Psoas muscle (tissue), 8 donors: ENCODE measurements at places on chromosomes 16 and 17. TPM values are rescaled to one million over a fixed set of nuclear protein-coding genes. Genes with fewer than 3 reads are reported as not detected.

TP53TG3C gene
- total RNA-seq = not detected

XAF1 gene
- 14.0 TPM for total RNA-seq

HES7 gene
- total RNA-seq = not detected

DNA sequence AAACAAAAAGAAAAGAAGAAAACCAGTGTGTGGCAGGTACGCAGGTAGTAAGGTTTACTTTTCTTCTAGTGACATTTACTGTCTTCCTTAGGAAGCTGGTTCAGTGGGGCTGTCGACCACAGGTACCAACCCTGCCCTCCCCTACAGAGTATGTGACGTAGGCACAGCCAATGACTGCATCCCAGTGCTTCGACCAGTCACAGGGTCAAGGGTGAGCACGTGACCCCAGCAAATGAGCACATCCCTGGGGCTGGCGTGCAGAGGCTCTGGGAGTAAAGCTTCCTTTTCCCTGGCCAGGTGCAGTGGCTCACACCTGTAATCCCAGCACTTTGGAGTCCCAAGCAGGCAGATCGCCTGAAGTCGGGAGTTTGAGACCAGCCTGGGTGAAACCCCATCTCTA lies 38.9 kb upstream of the PLCG2 start:
- H3K4me3 ChIP-seq = no peak overlapping the region
- no peaks in the 10 kb centered on the region for H3K36me3 ChIP-seq
- no peak overlapping the region for H3K27ac ChIP-seq

DNA sequence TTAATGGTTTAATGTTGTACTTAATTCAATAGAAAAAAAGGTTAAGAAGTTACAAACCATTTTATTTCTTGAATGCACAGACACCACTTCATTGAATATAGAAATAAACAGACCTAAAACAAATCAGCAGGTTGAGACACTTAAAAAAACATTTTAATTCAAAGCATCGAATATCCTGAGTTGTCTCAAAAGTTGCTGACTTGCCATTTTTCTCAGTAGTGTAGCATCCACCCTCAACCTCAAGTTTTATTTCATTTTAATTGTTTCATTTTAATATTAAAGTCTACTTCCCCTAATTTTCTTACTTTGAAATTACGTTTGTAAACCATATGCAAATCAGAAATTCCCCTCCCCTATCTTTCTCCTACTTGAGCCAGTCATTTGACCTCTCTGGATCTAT lies 5.8 kb upstream of the MED13 start:
- H3K36me3 ChIP-seq = no peaks in the 10 kb centered on the region

- no peak for DNase-seq
- no peaks in the 10 kb centered on the region for H3K4me1 ChIP-seq
- no peak overlapping the region for H3K4me3 ChIP-seq
- no peaks in the 10 kb centered on the region for H3K36me3 ChIP-seq
- H3K27me3 ChIP-seq = no peaks in the 10 kb centered on the region
- no peak overlapping the region for H3K27ac ChIP-seq
These were observed 473.2 kb upstream of the SALL1 start for GRCh38 chr16:51624080-51624775.
